NCI-H1417 (cell line): ENCODE measurements at places on chromosomes 4 and X.

GRCh38 chrX:125769628-125770027 lies 396.5 kb downstream of the DCAF12L2 start:
- DNase-seq, result no peak

- no peak for DNase-seq
Observed at GRCh38 chr4:182240161-182241130, 2.8 kb upstream of the TENM3 start.

GRCh38 chr4:71827826-71828225 lies 43.9 kb upstream of the GC start:
- DNase-seq, result no peak

- DNase-seq, result no peak
Observed at GRCh38 chrX:50705042-50705441, 109.0 kb downstream of the SHROOM4 start.
